ENCODE measurements at places on chromosomes 16 and 17. TPM values are rescaled to one million over a fixed set of nuclear protein-coding genes. Genes with fewer than 3 reads are reported as not detected.

The RBL2 gene
- 56.1 TPM for total RNA-seq

The RGS9 gene
- 2.2 TPM for total RNA-seq

The ZNF624 gene
- total RNA-seq, result 7.2 TPM

The GDPD1 gene
- total RNA-seq, result 2.2 TPM

Measured in uterine smooth muscle cell (primary cell).